ENCODE measurements at places on chromosomes 1 and 21.

DNA sequence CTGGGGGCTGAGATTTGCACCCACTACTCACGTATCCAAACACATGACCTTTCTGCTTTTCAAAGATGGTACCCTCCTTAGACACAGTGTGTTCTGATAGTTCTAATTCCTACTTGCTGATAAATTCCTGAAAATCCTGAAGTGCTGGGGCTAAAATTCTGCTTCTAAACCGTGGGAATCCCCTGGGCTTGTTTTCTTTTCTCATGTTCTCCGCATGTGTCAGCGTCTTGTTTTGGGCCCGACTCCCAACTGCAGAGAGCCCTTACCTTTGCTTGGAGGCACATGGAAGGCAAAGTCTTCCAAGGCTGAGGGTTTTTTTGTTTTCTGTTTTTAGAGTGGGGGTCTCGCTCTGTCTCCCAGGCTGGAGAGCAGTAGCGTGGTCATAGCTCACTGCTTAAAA, 27.2 kb downstream of the PSMG1 start:
- DNase-seq, result no peak

- no peak for DNase-seq
Observed at GRCh38 chr1:164240081-164240480, 318.9 kb upstream of the PBX1 start.

GRCh38 chr1:23896491-23896890, 16.7 kb downstream of the CNR2 start:
- DNase-seq, result no peak

DNA sequence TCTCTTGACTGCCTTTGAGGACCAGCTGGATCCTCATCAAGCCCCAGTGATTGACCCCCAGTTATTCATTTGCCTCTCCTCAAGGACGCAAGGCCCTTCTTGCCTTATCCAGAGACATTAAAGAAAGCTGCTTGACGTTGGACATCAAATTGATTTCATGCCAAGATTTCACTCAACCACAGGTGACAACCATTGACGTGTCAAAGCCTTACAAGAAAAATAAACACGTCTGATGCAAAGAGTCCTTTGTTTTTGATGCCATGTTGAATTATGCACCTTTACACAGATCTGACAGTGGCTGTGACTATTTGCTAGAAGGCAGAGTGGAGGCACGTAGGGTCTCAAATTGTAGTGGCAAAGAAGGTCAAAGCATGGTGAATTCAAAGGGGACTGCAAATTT, 666.2 kb upstream of the CAMK1G start:
- DNase-seq, result no peak

DNA sequence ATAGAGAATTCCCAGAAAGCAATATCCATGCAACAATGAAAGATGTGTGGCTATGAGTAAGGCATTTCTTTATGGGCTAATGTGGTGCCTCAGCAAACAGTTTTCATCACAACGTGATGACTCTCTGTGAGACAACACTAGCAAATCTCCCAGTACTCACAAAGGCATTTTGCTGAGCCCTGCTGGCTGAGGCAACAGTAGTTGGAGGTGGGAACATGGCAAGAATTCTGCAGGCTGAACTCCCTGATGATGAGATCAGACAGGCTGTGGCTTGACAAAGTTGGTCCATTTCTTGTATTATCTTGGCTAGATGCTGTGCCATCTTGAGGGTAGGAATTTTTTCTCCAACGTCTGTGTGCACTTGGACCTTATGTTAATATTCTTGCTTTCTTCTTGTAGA, 24.6 kb downstream of the PROX1 start:
- DNase-seq, result no peak

GRCh38 chr1:101739826-101740330, 256.8 kb downstream of the OLFM3 start:
- DNase-seq, result no peak

DNA sequence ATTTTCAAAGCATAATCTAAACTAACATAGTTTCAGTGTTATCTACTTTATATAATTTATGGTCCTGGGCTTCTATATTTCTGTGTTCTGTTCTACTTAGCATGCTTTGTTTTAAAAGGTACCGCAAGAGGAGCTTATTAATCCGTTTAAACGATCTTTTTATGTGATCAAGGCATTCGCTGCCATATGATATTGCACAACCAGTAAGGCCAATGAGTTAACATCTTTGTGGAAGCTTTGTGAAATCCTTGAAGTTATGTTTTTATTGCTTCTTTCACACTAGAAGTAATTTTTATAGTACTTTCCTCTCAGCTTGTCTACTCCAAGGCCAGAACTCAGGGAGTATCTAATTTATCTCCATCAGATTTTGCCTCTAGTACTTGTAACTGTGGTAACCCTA, 8.9 kb downstream of the LRRC8C start:
- no peak for DNase-seq

GRCh38 chr1:86317926-86318325, 78.2 kb downstream of the ODF2L start:
- DNase-seq, result no peak

- no peak for DNase-seq
Observed at GRCh38 chr1:11298390-11299224, 25.6 kb downstream of the UBIAD1 start.

DNA sequence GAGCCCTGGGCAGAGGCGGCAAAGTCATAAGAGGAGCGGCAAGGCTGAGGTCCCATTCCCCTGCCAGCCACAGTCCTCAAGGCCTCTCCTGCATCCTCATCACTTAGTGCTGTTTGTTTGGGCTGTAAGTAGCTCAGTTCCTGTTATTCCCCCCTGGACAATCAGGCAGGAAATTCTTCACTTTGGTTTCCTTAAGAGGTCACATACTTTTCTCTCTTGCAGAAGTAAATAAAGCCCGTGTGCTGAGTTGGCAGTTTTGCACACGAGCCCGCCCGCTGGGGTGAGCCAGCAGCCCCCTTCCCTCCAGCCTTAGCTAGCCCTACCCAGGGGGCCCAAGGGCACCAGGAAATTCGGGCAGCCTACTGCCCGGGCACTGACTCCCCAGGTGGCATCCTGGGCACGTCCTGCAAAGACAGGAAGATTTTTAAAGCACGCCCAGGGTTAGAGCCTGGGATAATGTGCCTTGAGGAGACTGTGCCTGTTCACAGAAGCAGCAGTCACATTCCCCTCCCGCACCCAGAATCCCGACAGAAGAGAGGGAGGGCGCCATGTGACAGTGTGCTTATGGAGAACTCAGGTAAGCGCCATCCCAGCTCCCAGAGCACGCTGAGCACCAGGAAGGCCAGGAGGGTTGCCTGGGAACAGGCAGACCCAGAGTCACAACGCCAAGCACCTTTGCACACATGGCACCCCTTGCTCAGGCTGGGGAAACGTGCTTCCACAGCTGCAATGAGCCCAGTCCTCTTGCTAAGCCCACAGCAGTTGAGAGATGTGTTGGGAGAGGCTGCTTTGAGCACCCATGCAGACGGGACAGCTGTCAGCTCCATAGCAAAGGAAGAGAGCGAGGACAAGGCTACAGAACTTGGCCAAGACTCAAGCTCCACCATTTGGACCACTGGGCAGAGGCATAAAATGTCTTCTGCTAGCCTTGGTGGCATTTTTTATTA, 144.5 kb upstream of the TMEM51 start:
- no peak for DNase-seq

GRCh38 chr1:218476385-218476784, 131.2 kb downstream of the TGFB2 start:
- DNase-seq, result no peak

- peak; percentile 38 for DNase-seq
Observed at GRCh38 chr21:15514073-15514946, 215.5 kb upstream of the USP25 start.

GRCh38 chr1:29643281-29643680, 407.0 kb downstream of the PTPRU start:
- DNase-seq, result no peak
